CD4-positive, alpha-beta T cell treated with Interleukin-17A for 4 hours (primary cell): ENCODE measurements at places on chromosomes 2 and 18.

DNA sequence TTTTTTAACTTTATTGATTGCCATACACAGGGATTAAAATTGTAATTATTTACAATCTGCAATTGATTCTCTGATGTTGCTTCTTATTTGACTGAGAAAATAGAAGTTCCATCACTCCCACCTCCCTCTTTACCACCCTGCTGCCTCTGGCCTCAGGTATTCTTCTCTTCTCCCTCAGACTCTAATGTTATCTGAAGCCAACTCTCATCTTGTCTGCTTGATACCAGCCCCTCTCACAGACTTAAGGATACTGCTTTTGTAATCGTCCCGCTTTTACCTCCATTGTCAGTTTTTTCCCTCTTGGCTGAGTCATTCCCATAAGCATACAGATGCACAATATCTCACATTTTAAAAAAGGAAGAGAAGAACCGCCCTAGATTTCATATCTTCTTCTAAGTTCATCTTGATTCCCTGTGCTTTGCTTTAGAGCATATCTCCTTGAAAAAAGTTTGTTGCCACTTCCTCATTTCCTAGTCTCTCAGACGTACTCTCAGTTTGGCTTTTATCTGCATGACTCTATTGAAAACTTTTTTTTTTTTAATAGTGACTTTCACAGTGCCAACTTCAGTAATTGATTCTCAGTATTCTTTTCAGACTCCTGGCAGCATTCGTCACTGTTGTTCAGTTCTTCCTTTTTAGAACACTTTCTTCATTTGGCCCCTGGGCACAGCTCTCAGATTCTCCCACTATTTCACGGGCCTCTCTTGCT lies 31.1 kb downstream of the SPAG16 start:
- DNase-seq, result no peak

DNA sequence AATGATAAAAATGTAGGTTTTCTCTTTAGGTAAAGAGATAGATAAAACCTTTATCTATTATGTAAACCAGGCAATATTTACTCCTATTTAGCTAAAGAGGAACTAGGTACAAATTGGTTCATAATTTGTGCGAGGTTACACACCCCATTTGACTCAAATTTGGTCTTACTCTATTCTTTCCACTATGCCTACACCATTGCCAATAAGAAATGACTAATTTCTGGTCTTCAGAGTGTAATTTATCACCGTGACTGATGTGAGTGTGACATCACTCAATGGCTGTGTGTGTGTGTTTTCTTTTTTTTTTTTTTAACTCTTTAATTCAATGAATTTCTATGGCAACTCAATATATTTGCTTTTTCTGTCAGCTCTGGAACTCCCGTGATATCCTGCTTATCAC lies 955.8 kb downstream of the TDRD15 start:
- DNase-seq, result no peak

- DNase-seq, result no peak
Measured at GRCh38 chr18:55185391-55185790, 226.1 kb upstream of the CCDC68 start.

- no peak for DNase-seq
Measured at GRCh38 chr2:193520709-193521458, 1326.2 kb upstream of the TMEFF2 start.

GRCh38 chr18:44817831-44818473 lies 137.3 kb downstream of the SETBP1 start:
- no peak for DNase-seq
